ENCODE measurements at places on chromosomes 12 and 14.

- DNase-seq, result no peak
Observed at GRCh38 chr12:2535583-2536204, 259.1 kb upstream of the FKBP4 start.

DNA sequence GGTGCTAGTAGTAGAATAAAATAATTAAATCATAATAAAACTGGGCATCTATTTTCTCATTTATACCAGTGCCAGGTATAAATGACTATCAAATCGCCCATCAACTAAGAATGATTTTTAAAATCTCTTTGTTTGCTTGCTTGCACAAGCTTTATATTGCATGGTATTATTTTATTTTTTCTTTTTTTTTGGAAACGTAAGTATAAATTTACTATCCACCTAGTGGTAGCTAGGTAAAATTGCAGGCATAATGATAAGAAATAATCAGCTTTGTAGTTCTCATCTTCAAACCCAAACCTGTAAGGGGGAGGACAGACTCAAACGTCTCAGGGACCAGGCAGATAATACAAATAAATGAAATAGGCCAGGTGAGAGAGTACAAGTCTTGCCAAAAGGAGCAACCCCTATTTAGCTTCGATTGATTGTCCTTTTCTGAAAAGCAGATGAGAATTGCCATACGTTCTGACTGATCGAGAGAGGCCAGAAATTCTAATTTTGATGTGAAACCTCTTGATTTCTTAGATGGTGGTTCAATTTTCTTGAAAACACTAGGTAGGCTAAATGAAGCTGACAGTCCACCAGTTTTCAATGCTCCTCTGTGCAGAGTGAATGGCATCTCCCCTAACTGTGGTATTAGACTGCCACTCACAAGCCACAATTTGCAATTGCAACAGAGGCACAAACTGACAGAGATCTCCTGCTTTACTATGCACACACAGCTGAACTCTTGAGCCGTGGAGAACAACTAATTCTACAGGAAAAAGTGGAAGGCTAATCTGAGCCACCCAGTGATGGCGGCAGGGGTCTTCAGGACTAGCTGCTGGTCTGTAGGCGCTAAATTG is 189.3 kb downstream of the DACT1 start:
- DNase-seq, result no peak

DNA sequence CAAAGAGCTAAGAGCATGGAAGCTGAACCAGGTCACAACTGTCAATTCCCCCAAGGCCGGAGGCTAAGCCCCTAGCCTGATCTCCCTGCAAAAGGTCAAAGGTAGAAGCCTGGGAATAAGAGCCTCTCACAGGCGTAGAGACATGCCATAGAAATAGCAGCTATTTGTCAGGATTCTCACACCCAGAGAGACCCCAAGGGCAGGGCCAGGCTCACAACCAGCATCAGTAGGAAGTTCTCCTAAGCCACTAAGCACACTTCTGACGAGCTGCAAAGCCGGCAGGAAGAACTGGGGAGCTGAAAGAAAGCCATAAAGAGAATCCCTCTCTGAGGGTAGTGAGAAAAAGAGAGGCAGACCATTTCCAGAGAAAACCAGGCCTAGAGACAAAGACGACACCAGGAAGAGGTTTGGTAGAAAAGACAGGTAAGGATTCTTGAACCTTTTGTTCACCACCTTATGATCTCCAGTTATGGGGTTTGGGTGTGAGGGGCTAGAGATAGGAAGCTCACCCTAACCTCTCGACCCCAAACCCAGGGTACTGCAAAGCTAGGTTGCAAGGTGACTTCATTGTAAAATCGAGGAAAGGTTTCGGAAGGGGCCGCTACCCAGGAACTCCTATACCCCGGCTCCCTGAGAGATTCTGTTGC is 1.0 kb downstream of the SMARCC2 start:
- no peak for DNase-seq

DNA sequence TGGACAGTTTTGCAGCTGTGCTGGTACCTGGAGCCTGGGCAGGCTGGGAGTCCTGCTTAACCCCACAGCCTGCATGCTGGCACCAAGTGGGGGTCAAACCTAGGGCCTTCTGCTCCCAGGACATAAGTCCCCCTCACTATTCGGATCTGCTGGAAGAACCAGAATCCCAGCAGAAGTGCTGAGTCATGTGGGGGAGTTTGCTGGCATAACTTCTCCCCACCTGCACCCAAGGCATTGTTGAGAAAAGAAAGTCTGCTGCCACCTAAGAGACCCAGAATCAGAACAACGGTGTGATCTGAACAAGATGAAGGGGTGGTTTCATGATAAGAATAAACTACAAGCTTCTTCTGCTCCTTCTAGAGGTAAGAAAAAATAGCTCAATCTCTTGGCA is 102.7 kb downstream of the RBM19 start:
- DNase-seq, result no peak

GRCh38 chr14:75482366-75482765 is 39.9 kb upstream of the BATF start:
- DNase-seq, result no peak

GRCh38 chr12:91590966-91591638 is 408.5 kb upstream of the DCN start:
- no peak for DNase-seq

- DNase-seq, result no peak
Observed at GRCh38 chr14:59465316-59466135, at the start of gene GPR135. Gene GPR135, minus strand, starts transcription at chr14:59465380. Its CDS starts 154 bp downstream, at chr14:59465226.

DNA sequence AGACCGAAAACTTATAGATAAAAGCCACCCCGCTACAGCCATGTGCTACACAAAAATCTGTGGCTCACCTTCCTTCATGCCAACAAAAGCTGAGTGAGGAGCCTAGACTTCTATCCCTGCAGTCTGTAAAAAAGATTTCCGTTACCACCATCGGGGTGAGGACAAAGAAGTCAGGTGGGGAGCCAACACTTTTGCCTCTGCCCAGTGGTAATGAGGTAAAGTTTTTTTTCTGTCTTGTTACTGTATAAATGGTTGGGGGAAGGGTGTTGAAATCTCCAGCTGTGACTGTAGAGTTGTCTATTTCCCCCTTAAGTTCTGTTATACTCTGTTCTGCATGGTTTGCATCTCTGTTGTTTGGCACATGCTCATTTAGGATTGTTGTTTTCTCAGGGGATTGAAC is 707.8 kb downstream of the FLRT2 start:
- no peak for DNase-seq

DNA sequence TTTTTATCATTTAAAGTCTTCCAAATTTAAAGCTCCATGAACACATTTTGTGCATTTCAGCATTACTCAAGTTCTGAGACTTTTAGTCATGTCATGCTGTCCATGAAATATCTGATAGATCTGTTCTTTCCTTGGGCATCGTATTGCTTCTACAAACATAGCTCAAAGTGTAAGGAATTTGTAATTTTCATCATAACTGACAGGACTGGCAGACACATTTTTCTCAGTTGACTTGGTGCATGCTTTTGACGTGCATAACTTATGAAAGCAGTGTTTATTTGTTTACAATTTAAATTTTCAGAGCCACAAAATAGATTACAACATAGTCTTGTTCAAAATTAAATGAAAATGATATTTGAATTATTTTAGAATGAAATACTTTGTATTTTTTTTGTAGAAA is 812.1 kb upstream of the NOVA1 start:
- DNase-seq, result no peak

- no peak for DNase-seq
Observed at GRCh38 chr12:14261861-14262260, 103.6 kb upstream of the ATF7IP start.

- no peak for DNase-seq
Observed at GRCh38 chr12:80420075-80420474, 24.0 kb upstream of the PTPRQ start.

DNA sequence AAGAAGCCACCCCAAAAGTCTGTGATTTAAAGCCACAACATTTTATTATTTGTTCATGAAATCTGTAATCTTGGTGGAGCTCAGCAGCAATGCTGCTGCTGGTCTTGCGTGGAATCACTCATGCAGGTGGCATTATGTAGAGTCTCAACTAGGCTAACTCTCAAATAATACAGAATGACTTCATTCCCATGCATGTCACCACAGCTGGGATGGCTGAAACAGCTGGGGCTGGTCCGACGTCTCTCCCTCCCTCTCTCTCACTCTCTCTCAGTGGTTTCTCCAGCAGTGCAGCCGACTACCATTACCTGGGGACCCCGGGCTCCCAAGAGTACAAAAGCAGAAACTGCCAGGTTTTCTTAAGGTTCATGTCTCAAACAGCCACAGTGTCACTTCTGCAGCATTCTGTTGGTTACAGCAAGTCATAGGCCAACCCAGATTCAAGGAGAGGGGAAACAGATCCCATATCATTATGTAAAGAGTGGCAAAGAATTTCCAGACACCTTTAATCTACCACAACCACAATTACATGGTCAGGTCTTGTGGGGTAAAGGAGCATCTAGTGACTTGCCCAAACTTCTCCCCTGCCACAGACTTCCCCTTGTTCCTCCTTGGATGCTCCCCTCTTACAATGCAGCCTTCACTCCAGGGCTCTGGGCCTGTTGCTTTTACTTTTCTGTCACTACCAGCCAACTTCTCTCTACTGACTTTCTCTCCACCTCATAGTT is 192.0 kb upstream of the HMGA2 start:
- no peak for DNase-seq

GRCh38 chr12:115960868-115961802 is 316.4 kb downstream of the MED13L start:
- DNase-seq, result no peak

- DNase-seq, result no peak
Observed at GRCh38 chr12:74449872-74450271, 87.8 kb upstream of the ATXN7L3B start.
